ENCODE measurements at places on chromosomes 1 and 21.

DNA sequence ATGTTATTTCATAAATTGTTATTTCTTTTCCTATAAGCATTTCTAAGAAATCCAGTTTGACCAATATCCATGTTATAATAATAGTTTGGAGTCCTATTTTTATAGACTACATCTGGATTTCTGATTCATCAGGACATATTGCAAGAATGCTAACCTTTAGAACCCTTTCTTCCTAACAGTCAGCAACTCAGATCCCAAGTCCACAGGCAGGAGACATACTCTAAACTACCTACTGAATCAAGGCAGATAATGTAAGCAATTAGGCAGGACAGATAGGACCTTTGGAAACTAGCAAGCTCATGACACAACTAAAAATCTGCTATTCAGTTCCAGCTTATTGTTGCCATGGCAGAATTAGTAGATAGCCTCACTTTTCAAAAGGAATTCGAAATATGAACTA is 104.1 kb downstream of the DENND1B start:
- DNase-seq = no peak

GRCh38 chr1:93715529-93716126 is 34.0 kb upstream of the BCAR3 start:
- DNase-seq = no peak

- no peak for DNase-seq
Observed at GRCh38 chr1:93221913-93222312, 41.4 kb downstream of the CCDC18 start.

DNA sequence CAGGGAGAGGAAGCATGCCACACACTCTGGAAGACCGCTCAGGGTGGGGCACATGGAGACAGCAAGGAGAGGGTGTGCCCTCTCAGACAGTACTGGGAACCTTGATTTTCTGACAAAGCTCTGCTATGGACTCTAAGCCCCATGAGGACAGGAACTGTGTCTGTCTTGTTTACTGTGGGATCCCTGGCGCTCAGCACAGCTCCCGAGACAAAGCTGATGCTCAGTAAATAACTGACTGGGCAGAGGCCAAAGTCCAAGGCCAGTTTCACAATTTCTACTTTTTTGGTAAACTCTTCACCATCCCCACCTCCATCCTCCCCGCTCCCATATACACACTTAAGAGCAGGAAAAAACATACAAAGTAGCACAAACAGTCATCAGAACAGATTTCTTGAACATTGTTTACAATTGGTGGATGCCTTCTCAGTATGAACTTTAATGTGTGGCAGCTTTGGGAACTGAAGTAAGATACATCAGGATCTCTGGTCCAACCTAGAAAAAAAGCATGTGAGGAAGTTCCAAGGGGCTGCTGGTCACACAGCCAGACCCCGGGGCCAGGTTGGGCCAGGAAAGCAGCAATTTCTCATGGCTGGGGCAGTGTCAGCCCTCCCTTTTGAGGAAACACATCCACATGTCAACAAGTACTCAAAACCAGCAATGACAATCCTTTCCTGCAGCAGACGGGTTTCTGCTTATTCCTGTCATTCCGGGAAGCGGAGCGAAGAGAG is 5.6 kb upstream of the AHCYL1 start:
- DNase-seq = no peak

DNA sequence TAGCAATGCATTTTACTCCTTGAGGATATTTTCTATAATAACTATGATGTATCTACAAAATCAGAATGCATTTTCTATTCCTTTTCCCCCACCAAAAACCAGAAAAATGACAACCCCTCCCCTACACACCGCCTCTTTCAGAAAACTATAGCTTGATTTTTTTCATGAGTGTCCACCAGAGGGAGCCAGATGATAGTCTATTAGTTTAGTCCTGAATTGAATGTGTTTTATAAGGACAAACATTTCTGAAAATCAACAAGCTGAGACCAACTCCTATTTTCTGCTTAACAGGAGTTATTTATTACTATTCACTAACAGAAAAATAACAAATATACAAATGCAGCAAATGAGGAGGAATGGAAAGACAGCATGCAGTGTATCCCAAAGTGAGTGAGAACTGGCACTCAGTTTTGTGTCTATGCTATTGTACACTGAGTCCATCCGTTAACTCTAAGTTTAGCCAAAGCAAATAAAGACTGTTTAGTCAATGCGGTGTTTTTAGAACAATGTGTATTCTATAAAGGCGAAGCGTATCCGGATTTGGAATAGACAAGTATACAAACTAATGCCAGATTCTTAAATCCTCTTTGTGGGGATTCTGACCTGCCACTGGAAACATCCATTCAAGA is 182.6 kb downstream of the VAV3 start:
- DNase-seq = peak; percentile 64

- DNase-seq = no peak
Observed at GRCh38 chr1:55323760-55324159, 108.6 kb upstream of the USP24 start.

DNA sequence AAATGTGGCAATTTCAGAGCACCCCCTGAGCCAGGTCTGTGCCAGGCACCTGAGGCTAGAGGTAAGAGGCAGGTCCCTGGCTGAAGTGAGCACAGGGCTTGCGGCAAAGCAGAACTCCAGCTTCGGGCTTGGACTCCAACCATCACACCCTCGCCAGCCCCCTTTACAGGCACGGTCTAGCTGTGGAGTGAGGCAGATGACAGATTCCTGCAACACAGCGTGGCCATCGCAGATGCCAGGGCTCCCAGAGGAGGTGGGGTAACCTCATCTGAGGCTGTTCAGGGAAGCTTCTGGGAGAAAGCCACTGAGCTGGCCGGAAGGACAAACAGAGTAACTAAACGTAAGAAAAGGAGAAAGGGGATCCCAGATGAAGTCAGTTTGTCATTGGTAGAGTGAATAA is 55.6 kb upstream of the CASZ1 start:
- DNase-seq = no peak

DNA sequence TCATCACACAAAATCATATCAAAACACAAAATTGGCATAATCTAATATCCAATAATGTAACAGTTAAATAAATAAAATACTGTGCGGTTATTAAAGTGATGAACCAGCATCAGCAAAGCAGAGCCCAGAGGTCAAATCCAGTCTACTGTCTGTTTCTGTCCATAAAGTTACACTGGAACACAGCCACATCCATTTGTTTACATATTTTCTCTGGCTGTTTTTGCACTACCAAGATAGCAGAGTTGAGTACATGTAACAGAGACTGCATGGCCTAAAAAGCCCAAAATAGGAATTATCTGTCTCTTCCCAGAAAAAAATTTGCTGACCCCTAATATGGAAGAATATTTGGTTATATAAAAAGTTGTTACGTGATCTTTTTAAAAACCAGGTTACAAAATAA is 242.2 kb upstream of the DMRTA2 start:
- DNase-seq = no peak

- no peak for DNase-seq
Observed at GRCh38 chr21:35692311-35692710, 368.0 kb downstream of the SETD4 start.

- DNase-seq = no peak
Observed at GRCh38 chr1:110594456-110595352, 11.5 kb downstream of the KCNA2 start.

DNA sequence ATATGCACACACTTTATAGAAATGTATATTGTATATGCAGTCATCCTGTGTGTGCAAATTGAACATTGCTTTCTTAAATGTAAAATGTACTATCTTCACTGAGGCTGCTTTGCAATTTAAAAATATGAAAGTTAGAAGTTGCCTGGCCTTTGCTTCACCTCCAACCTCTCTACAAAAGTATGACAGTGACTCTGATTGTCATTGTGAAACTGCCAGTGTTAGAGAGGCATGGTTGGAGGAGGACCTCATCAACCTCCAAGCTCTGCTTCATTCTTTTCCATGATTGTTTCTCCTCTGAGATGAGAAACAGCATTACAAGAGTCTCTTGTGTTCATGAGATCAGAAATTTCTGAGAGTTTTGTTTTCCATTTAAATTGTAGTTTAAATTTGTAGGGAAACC is 185.5 kb downstream of the ZC3H11B start:
- DNase-seq = no peak

GRCh38 chr1:54417123-54417522 is 10.9 kb upstream of the SSBP3 start:
- DNase-seq = no peak

DNA sequence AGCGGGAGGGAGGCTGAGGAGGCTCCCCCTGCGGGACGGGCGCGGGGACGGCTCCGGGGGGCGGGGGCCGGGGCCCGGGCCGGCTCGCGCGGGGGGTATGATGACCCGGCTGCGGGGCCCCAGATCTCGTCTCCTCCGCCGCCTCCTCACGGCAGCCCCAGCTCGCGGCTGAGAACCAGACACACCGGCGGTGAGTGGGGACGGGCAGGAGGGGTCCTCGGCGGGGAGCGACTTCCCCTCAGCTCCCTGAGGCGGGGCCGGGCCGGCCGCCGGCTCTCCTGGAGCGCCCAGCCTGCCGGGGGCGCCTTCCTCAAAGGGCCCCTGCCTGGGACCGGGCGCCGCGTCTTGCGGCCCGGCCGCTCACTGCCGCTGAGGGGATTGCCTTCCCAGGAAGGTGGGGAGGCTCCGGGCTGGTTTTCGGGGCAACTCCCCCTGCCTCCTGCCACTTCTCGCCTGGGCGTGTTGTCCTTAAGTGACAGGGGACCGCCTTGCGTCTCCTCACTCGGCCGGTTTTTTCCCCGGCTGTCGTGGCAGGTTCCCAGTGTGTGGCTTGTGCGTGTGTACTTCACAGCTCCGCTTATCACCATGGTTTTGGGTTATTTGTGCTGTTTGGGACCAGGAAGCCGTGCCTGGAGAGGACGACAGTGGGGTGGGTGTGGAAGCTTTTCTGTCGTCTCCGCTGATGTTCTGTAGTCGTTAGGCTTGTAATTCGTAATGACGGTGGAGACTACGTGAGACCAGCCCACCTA is 800 bp downstream of the HIPK1 start:
- DNase-seq = peak; percentile 83

Measured in effector memory CD8-positive, alpha-beta T cell (primary cell).